ENCODE measurements at places on chromosomes 5 and 9. TPM values are rescaled to one million over a fixed set of nuclear protein-coding genes. Genes with fewer than 3 reads are reported as not detected.

The BARX1 gene
- 0.44 TPM for total RNA-seq

The KCTD16 gene
- total RNA-seq = 0.27 TPM

DNA sequence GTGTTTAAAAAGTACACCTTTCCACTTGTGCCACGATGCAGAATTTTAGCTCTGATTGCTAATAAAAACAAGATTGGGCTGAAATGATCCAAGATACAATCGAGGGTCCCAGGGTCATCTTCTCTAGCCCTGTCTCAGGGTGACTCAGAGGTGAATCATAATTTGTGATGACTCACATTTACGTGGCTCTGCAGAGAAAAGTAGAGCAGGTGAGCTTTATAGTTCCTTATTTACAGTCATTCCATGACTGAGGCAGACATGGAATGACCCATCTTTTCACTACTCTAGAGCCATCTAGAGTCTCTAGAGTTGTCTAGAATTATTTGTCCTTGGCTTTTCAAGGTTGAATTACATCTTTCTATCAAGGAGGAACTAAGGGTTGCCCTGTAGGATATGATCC lies 155.2 kb downstream of the GAS1 start:
- no peak overlapping the region for H3K4me3 ChIP-seq
- no peak for DNase-seq
- H3K27ac ChIP-seq = no peak overlapping the region
- peaks cover 8% of the 10 kb centered on the region for H3K27me3 ChIP-seq
- no peaks in the 10 kb centered on the region for H3K36me3 ChIP-seq
- H3K4me1 ChIP-seq = no peaks in the 10 kb centered on the region

DNA sequence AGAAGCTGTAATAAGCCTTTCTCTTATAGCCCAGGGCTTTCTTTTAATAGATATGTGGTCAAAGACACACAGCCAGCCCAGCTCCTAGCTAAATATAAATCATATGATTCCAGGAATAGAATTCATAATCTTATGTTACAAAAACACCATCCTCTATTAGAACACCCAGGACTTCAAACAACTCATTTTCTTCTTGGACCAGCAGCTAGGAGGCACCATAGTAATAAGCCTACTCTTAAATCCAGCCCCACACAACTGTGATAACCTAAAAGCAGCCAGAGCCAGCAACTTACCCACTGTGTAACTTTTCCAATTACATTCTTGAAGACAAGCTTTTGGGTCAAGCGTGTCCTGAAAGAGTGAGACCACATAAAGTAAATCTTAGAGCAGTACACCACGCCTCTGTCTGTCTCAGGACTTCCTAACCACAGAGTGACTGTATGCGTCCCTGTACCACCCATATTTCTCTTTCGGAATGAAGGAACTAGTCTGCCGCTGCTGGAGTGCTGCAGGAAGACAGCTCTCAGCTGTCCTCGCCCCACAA lies 223.8 kb downstream of the TLE1 start:
- DNase-seq = no peak
- H3K36me3 ChIP-seq = no peaks in the 10 kb centered on the region
- no peaks in the 10 kb centered on the region for H3K4me1 ChIP-seq
- H3K27me3 ChIP-seq = no peaks in the 10 kb centered on the region
- H3K4me3 ChIP-seq = no peak overlapping the region
- H3K27ac ChIP-seq = no peak overlapping the region

DNA sequence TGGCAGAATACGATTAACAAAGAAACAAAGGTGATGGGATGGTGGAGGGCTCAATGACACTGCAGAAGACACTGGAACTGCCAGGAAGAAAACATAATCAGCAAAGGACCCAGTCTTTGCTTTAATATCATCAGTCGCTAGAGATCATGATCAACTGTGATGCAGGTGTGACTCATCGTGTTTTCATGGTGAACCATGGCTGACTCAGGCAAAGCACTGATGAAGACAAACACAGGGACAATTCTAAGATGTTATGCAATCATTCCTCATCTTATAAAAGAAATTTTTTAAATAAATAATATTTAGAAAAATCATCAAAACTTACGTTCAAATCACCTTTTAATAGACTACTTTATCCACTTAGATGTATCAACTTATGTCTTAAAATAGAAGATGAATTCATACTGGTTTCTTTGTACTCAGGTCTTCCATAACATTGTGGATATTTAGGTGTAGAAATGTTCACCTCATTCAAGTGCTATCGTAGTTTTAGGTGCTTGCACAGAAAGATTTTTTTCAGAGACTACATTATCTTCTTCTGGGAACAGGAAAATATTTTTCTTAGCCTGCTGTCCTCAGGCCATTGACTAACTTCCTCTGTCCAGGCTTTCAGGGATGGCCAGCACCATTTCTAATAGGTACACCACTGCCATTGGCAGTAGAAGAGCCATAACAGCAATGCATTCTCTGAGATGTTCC lies 673.4 kb upstream of the MEF2C start:
- DNase-seq = no peak
- no peaks in the 10 kb centered on the region for H3K27me3 ChIP-seq
- no peaks in the 10 kb centered on the region for H3K36me3 ChIP-seq
- H3K4me3 ChIP-seq = no peak overlapping the region
- no peaks in the 10 kb centered on the region for H3K4me1 ChIP-seq

GRCh38 chr9:37281541-37281940 lies 141.0 kb upstream of the GRHPR start:
- H3K27ac ChIP-seq = no peak overlapping the region
- DNase-seq = no peak
- H3K36me3 ChIP-seq = peaks cover 4% of the 10 kb centered on the region
- no peaks in the 10 kb centered on the region for H3K27me3 ChIP-seq
- peaks cover 19% of the 10 kb centered on the region for H3K4me1 ChIP-seq
- no peak overlapping the region for H3K4me3 ChIP-seq
